ENCODE measurements at places on chromosomes 4 and X. TPM values are rescaled to one million over a fixed set of nuclear protein-coding genes. Genes with fewer than 3 reads are reported as not detected.

DNA sequence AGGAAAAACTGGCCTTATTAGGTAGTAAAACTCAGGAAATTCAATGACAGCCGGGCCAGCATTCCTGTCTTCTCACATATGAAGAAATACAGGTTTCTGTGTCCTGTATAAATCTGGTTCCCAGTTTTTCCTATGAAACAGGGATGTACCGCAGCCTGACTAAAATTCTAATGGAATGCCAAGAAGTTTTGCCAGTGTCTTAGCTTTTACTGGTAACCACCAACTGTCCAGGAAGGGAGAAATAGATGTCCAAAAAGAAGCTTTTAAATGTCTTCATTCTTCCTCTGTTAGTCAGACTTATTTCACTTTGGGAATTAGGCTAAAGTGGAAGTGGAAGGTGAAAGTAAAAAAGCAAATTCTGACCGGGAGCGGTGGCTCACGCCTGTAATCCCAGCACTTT, 108.0 kb upstream of the TBL1X start:
- peaks cover 27% of the 10 kb centered on the region for H3K4me1 ChIP-seq
- H3K36me3 ChIP-seq = no peaks in the 10 kb centered on the region
- no peak overlapping the region for H3K4me3 ChIP-seq
- H3K27me3 ChIP-seq = no peaks in the 10 kb centered on the region
- H3K27ac ChIP-seq = no peak overlapping the region
- DNase-seq = no peak

GRCh38 chrX:30533266-30533665, 44.3 kb downstream of the TASL start:
- H3K27ac ChIP-seq = no peak overlapping the region
- no peak overlapping the region for H3K4me3 ChIP-seq
- H3K36me3 ChIP-seq = no peaks in the 10 kb centered on the region
- H3K27me3 ChIP-seq = peaks cover 1% of the 10 kb centered on the region
- no peak for DNase-seq

GRCh38 chr4:16772366-16772850, 126.0 kb downstream of the LDB2 start:
- no peaks in the 10 kb centered on the region for H3K4me1 ChIP-seq
- no peak overlapping the region for H3K4me3 ChIP-seq
- DNase-seq = no peak
- H3K27ac ChIP-seq = no peak overlapping the region
- peaks cover 1% of the 10 kb centered on the region for H3K27me3 ChIP-seq

The SPCS3 gene
- 182 TPM for total RNA-seq

The SSX2 gene
- total RNA-seq = not detected
